ENCODE measurements at places on chromosomes 2 and 18. TPM values are rescaled to one million over a fixed set of nuclear protein-coding genes. Genes with fewer than 3 reads are reported as not detected.

HRH4 gene
- not detected for total RNA-seq

CIDEA gene
- 3.9 TPM for total RNA-seq

CELF4 gene
- total RNA-seq: 3.9 TPM

E2F6 gene
- 20.2 TPM for total RNA-seq

SLC5A7 gene
- not detected for total RNA-seq

KLF11 gene
- total RNA-seq: 18.8 TPM

OLA1 gene
- total RNA-seq: 43.8 TPM

EML6 gene
- 1.1 TPM for total RNA-seq

NOL4 gene
- total RNA-seq: not detected

TMBIM1 gene
- 225 TPM for total RNA-seq

ZNF804A gene
- total RNA-seq: not detected

DNA sequence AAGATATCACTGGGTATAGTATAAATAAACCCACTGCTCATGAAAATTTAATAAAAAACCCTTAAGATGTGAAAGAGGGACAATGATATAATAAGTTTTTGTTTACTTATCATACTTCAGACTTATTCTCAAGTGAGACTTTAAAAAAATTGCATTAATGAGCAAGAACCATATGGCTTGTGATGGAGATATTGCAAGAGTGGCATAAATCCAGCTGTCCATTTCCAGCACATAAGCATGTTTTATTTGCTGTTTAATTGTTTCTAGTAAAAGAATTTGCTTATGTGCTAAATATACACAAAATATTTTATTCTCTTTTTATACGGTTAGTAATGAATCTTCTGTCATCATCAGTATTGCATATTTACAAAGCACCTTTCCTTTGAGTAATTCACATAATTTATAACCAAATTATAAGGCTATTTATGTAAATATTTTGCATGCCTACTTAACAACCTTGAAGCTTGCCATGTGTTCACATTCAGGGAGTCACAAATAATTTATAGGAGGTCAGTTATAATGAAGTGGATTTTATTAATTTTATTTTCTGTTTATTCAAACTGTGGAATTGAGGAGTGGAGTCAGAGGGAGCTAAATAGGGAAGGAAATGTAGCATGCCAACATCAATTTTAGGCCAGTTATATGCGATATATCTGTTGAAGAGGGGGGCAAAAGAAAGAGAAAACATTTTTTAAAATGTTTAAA is 318.5 kb upstream of the CWC22 start:
- H3K27me3 ChIP-seq: no peaks in the 10 kb centered on the region
- no peak overlapping the region for H3K27ac ChIP-seq
- H3K4me3 ChIP-seq: no peak overlapping the region
- no peaks in the 10 kb centered on the region for H3K4me1 ChIP-seq
- H3K36me3 ChIP-seq: no peaks in the 10 kb centered on the region

DNA sequence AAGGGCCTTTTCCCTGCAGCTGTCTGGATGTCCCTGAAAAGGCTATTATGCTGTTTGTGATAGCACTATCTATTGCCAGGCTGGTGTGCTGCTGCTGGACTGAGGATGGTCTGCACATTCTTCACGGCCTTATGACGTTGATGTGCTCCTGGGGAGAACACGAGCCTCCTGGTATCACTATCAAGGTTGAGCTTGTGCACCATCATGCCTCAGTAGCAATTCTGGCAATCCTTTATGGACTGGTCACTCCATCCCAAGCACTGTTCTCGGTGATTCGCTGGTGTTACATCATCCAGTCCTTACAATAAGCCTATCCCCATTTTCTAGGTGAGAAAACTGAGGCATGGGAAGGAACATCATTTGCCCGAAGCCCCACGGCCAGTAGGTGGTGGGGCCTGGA is 18.2 kb upstream of the CCBE1 start:
- no peaks in the 10 kb centered on the region for H3K36me3 ChIP-seq
- no peaks in the 10 kb centered on the region for H3K4me1 ChIP-seq
- no peak overlapping the region for H3K4me3 ChIP-seq
- DNase-seq: no peak
- no peak overlapping the region for H3K27ac ChIP-seq

DNA sequence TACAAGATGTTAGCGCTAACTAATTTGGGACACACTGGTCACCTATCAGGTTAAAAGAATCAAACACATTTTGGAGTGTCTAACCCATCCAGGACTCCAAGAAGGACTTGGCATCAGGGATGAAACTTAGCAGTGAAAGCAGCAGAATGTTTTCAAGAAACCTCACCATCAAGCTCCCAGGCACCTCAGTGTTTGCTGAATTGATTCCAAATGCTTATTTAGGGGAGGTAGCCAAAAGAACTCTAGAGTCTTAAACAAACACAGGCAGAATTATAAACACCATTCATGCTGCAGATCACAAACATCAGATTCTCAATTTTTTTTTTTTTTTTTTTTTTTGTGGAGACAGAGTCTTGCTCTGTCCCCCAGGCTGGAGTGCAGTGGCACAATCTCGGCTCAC is 122.8 kb upstream of the UXS1 start:
- H3K36me3 ChIP-seq: no peaks in the 10 kb centered on the region
- H3K4me1 ChIP-seq: no peaks in the 10 kb centered on the region
- H3K27me3 ChIP-seq: no peaks in the 10 kb centered on the region
- H3K27ac ChIP-seq: no peak overlapping the region
- no peak overlapping the region for H3K4me3 ChIP-seq

- H3K4me1 ChIP-seq: no peaks in the 10 kb centered on the region
- DNase-seq: no peak
- no peaks in the 10 kb centered on the region for H3K36me3 ChIP-seq
- no peaks in the 10 kb centered on the region for H3K27me3 ChIP-seq
These were observed 191.8 kb upstream of the LRRTM1 start for GRCh38 chr2:80496346-80496745.

DNA sequence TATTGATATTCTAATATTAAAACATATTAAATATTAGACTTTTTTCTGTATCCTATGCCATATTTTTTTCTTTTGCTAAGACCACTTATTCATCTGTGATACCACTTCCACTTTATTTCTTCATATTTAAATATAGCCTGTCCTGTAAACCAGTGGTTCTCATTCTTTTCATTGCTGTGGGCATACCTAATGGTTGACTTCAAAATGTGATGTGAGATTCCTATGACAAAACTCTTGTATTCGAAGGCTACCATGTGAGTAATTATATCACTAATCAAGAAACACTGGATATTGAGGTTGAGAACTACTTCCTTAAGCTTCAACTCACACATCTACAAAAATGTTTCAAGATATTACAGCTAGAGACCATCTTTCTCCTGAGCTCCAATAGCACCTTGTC is 3.6 kb downstream of the SCRN3 start:
- no peak overlapping the region for H3K27ac ChIP-seq
- H3K27me3 ChIP-seq: no peaks in the 10 kb centered on the region
- H3K4me3 ChIP-seq: no peak overlapping the region
- DNase-seq: no peak
- H3K36me3 ChIP-seq: peaks cover 10% of the 10 kb centered on the region

GRCh38 chr18:54684784-54685183 is 93.7 kb downstream of the DYNAP start:
- no peaks in the 10 kb centered on the region for H3K36me3 ChIP-seq

GRCh38 chr2:229708335-229708734 is 6.0 kb downstream of the DNER start:
- DNase-seq: no peak
- peaks cover 12% of the 10 kb centered on the region for H3K4me1 ChIP-seq
- peak overlapping the region; percentile 43 for H3K27ac ChIP-seq

- peaks cover 10% of the 10 kb centered on the region for H3K36me3 ChIP-seq
- H3K4me1 ChIP-seq: peaks cover 24% of the 10 kb centered on the region
- no peak overlapping the region for H3K27ac ChIP-seq
- DNase-seq: no peak
These were observed 25.9 kb downstream of the CD8A start for GRCh38 chr2:86764661-86765309.

DNA sequence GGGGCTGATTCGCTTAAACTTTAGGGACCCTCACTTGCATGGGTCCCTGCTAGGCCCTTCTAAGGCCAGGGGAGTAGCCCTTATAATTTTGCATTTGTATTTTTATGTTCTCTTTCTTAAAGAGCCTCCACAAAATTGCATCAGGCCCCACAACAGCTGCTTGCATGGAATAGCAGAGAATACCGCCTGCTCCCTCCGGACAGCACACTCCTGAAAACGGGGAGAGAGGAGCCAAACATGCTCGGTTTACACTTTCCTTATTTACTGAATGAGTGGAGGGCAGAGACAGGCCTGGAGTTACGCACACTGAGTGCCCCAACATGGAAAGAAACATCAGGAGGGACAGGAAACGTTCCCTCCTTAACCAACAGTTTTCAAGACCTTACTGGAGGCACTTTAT is 132.2 kb downstream of the ANTXR1 start:
- H3K4me1 ChIP-seq: no peaks in the 10 kb centered on the region
- H3K27me3 ChIP-seq: no peaks in the 10 kb centered on the region
- no peaks in the 10 kb centered on the region for H3K36me3 ChIP-seq
- no peak overlapping the region for H3K4me3 ChIP-seq
- H3K27ac ChIP-seq: no peak overlapping the region
- DNase-seq: no peak

- H3K36me3 ChIP-seq: no peaks in the 10 kb centered on the region
- H3K4me1 ChIP-seq: no peaks in the 10 kb centered on the region
- H3K27ac ChIP-seq: no peak overlapping the region
- no peak overlapping the region for H3K4me3 ChIP-seq
- H3K27me3 ChIP-seq: no peaks in the 10 kb centered on the region
These were observed 159.1 kb upstream of the LHCGR start for GRCh38 chr2:48914477-48915089.

DNA sequence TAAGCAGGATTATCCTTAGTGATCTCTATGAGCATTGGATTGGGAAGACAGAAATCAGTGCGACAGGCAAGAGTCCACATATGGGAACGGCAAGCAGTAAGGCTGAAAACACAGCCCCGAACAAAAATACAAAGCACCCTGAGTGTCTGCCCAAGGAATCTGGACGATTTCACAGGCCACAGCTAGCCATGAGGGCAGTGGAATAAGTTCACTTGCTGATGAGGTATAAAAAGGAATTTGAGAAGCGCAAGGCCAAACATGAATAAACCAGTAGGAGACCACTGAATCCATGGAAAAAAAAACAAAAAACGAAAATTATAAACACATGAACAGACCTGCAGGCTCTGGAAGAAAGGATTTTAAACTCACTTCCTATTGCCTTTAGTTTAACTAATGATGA is 24.3 kb downstream of the WDSUB1 start:
- no peaks in the 10 kb centered on the region for H3K27me3 ChIP-seq
- no peak for DNase-seq
- no peaks in the 10 kb centered on the region for H3K36me3 ChIP-seq
- no peaks in the 10 kb centered on the region for H3K4me1 ChIP-seq
- no peak overlapping the region for H3K4me3 ChIP-seq

- no peaks in the 10 kb centered on the region for H3K4me1 ChIP-seq
- H3K36me3 ChIP-seq: no peaks in the 10 kb centered on the region
- no peak overlapping the region for H3K27ac ChIP-seq
These were observed 1045.7 kb upstream of the CELF4 start for GRCh38 chr18:38611036-38611964.

GRCh38 chr18:10736984-10737383 is 211.2 kb downstream of the NAPG start:
- no peaks in the 10 kb centered on the region for H3K4me1 ChIP-seq
- H3K4me3 ChIP-seq: no peak overlapping the region
- no peaks in the 10 kb centered on the region for H3K27me3 ChIP-seq
- no peak overlapping the region for H3K27ac ChIP-seq
- DNase-seq: no peak

DNA sequence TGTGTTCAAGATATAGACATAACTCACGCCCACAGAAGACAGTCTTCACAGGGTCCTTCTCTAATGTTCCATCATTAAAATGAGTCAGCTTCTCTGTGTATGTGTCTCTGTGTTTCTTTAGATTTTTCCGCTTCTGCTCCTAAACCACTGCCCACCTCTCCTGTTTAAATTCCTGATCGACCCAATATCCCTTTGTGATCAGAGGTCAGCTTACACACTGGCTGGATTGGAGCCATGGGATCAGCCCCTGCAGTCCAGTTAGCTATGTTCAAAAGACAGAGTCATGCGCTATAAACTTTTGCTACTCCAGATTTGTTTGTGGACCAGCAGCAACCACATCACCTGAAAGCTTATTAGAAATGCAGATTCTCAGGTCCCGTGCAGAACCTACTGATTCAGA is 229.2 kb downstream of the C1D start:
- no peaks in the 10 kb centered on the region for H3K27me3 ChIP-seq
- H3K4me3 ChIP-seq: no peak overlapping the region
- no peak for DNase-seq
- no peak overlapping the region for H3K27ac ChIP-seq
- no peaks in the 10 kb centered on the region for H3K36me3 ChIP-seq
- H3K4me1 ChIP-seq: no peaks in the 10 kb centered on the region

DNA sequence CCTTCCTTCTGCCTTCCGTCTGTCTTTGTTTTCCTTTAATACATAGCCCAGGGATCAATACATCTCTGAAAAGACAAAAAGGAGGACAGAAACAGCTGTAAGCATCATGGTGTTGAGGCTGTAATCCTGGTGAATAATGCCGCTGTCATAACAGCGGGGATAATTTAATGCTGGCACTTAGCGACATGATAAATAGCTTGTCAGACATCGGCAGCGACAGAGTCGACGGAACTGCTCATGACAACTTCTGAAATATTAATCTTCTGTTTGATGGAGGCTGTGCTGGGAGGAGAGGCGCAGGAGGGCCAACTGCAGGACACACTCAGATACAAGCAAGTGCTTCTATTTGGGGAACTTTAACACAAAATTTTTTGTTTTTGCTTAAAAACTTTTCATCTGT is 602.2 kb downstream of the GALR1 start:
- no peaks in the 10 kb centered on the region for H3K36me3 ChIP-seq
- no peaks in the 10 kb centered on the region for H3K4me1 ChIP-seq
- no peak for DNase-seq
- no peak overlapping the region for H3K4me3 ChIP-seq

- H3K27me3 ChIP-seq: no peaks in the 10 kb centered on the region
- H3K4me3 ChIP-seq: no peak overlapping the region
- no peak for DNase-seq
- no peak overlapping the region for H3K27ac ChIP-seq
- H3K4me1 ChIP-seq: no peaks in the 10 kb centered on the region
These were observed 159.2 kb upstream of the SH3BP4 start for GRCh38 chr2:234792621-234793022.

DNA sequence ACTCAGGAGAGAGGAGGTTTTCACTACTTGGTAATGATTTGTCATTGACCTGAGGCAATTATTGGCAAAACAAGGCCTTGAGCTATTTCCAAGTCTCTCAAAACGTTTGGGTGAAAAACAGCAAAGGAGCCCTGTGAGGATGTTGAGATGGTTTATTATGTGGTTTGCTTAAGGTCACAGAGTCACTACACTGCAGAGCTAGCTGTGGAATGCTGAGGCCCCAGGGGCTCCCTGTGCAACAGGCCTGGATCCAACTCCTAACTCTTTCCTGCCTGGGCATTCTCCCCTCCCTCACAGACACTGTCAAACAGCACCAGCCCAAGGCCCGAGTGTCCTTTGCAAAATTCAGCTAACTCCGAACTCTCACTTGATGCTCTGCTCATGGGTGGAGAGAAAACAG is 754.6 kb upstream of the SOX11 start:
- H3K4me3 ChIP-seq: no peak overlapping the region
- H3K27ac ChIP-seq: no peak overlapping the region
- H3K4me1 ChIP-seq: no peaks in the 10 kb centered on the region
- H3K27me3 ChIP-seq: no peaks in the 10 kb centered on the region

All from right atrium auricular region (tissue), 2 donors.